ENCODE measurements at places on chromosomes 5 and 9. TPM values are rescaled to one million over a fixed set of nuclear protein-coding genes. Genes with fewer than 3 reads are reported as not detected.

The IL13 gene
- not detected for total RNA-seq

The EFNA5 gene
- 16.7 TPM for total RNA-seq

The SPINK7 gene
- not detected for total RNA-seq

The PCAT7 gene
- total RNA-seq: 13.1 TPM

The SLU7 gene
- total RNA-seq: 43.1 TPM

The TMOD1 gene
- total RNA-seq: 10.1 TPM

The SLC23A1 gene
- 0.48 TPM for total RNA-seq

The PRR16 gene
- total RNA-seq: not detected

The SH2D3C gene
- 2.6 TPM for total RNA-seq

The GMCL2 gene
- total RNA-seq: not detected

- no peak overlapping the region for H3K4me3 ChIP-seq
- H3K27ac ChIP-seq: peak overlapping the region; percentile 10
- no peaks in the 10 kb centered on the region for H3K36me3 ChIP-seq
- peaks cover 27% of the 10 kb centered on the region for H3K4me1 ChIP-seq
- no peak for DNase-seq
Measured at GRCh38 chr5:151003503-151003860, 16.9 kb upstream of the GPX3 start.

DNA sequence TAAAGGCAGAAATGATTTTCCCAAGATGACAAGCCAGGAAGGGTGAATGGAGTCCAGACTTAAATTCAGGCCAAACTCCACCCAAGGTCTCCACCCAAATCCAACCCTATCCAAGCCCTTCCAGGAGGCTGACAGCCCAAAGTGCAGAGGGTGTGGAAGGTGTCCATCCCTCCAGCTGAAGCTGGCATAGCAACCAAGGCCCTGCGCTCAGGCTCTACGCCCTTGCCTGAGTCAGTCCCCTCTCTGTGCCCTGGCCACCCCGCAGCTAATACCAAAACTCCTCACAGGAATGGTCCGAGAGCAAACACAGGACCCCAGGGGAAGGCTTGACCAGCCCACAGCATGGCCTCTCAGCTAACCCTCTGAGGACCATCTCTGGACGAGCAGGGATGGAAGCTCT is 2.1 kb downstream of the SEPTIN8 start:
- no peak for DNase-seq
- peaks cover 21% of the 10 kb centered on the region for H3K27me3 ChIP-seq
- H3K4me1 ChIP-seq: peaks cover 14% of the 10 kb centered on the region
- no peak overlapping the region for H3K27ac ChIP-seq
- H3K36me3 ChIP-seq: no peaks in the 10 kb centered on the region

DNA sequence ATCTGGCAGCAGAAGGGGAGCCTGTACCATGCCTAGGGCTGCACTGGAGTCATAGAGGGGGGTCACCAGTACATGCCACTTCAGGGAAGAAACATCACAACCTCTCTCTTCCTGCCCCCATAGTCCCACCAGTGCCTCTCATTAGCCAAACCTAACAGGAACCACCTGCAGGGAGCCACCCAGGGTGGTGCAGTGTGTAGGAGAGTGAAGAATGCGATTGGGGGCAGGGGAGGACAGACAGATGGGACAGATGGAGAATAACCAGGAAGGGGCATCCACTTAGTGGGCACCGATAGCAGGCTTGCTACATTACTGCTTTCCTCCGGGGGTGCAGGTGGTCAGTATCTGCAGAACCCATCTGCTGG is 19.2 kb downstream of the DAPK1 start:
- H3K27me3 ChIP-seq: no peaks in the 10 kb centered on the region
- H3K36me3 ChIP-seq: peaks cover 31% of the 10 kb centered on the region
- no peak for DNase-seq
- H3K27ac ChIP-seq: no peak overlapping the region
- H3K4me3 ChIP-seq: no peak overlapping the region

DNA sequence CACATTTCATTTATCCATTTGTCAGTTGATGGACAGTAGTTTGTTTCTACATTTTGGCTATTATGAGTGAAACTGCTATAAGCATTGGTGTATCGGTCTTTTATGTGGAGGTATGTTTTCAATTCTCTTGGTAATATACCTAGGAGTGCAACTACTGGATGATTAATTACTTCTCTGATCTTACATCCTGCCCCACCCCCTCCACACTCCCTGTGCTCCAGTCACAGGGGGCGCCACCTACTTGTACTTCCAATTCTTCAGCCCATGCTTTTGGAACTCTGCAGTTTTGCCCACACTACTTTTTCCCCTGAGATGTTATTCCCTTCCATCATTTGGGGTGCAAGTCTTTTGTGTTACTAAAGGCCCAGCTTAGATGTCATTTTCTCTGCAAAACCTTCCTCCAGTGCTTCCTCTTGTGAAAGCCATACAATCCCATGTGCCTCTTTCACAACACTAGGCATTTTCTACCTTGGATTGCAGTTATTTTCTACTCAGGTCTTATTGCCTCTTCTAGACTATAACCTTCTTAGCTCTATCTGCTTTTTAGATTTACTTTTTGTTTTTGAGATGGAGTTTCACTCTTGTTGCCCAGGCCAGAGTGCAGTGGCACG is 42.1 kb downstream of the SEC61B start:
- H3K4me1 ChIP-seq: no peaks in the 10 kb centered on the region
- no peaks in the 10 kb centered on the region for H3K36me3 ChIP-seq
- no peak for DNase-seq
- no peak overlapping the region for H3K4me3 ChIP-seq
- no peak overlapping the region for H3K27ac ChIP-seq

DNA sequence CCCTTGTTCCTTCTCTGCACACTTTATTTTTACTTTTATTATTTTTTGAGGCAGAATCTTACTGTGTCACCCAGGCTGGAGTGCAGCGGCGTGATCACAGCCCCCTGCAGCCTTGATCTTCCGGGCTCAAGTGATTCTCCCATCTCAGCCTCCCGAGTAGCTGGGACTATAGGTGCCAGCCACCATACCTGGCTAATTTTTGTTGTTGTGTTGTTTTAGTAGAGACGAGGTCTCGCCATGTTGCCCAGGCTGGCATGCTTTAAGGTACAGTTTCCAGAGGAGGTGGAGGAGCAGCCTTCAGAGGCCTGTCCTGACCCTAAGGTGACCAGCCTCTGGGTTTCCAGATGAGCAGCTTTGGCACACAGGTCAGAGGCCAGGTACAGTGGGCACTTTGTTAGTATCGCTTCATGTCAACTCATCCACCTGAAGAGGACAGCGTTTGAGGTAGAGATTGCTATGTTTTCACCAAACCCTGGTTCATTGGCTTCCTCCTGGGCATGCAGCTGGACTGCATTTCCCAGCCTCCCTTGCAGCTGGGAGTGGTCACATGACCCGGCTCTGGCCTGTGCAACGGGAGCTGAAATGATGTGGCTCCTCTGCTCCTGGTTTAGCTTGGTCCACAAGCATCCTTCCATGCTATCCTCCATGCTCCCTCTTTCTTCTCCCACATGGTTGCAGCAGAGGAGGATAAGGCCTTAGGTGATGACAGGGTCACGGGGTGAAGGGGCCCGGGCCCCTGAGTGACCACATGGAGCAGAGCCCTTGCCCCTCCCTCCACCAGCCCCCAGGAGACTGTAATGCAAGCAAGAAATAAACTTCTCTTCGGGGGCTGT is 139.3 kb upstream of the IER5L start:
- H3K27me3 ChIP-seq: no peaks in the 10 kb centered on the region
- H3K4me1 ChIP-seq: peaks cover 15% of the 10 kb centered on the region
- H3K36me3 ChIP-seq: no peaks in the 10 kb centered on the region
- no peak for DNase-seq
- no peak overlapping the region for H3K27ac ChIP-seq

DNA sequence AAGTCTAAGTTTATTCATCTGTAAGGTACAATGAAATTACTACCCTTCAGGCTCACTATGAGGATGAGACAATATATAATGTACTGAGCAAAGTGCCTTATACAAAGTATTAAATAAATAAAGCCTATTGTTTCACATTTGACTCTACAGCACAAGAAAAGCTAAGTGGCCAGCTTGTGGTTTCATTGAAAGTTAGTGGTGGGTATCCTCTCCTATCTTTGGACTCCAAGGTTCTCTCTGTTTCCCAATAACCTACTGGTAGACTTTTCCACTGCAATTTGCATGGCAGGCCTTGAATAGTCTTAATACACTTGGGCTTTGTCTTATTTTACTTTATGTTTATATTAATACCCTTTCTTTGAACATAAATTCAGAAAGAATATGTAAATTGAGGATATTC is 262.7 kb downstream of the DEPDC1B start:
- H3K4me3 ChIP-seq: no peak overlapping the region
- peaks cover 1% of the 10 kb centered on the region for H3K36me3 ChIP-seq
- no peaks in the 10 kb centered on the region for H3K27me3 ChIP-seq

DNA sequence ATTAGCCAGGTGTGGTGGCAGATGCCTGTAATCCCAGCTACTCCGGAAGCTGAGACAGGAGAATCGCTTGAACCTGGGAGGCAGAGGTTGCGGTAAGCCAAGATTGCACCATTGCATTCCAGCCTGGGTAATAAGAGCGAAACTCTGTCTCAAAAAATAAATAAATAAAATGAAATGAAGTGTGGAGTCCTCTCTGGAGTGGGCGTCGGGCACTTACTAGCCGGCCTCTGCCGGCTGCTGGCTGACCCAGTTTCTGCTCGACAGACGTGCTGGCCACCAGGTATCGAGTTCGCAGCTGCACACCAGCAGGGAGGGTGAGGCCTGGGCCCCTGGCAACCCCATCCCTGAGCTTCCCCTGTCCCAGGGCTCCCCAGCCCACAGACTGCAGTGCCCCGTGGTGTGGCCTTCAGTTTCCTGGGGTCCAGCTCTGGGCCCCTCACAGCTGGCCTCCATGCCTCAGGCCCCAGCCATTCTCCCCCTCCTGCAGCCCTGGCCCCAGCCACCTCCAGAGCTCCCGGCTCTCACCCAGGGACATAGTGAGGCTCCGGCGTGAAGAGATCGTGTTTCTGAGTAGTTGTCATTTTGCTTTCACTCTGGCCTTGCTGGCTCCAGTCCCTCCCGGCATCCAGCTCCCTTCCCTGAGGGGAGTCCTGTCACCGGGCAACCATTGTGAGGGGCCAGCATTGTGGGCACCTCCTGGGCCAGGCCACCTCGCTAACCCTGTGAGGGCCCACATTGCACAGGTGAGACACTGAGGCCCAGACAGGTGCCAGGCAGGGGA is 3.8 kb upstream of the STPG3 start:
- no peak overlapping the region for H3K4me3 ChIP-seq
- no peak overlapping the region for H3K27ac ChIP-seq
- H3K4me1 ChIP-seq: peaks cover 10% of the 10 kb centered on the region

GRCh38 chr5:126122942-126123341 is 300.3 kb upstream of the GRAMD2B start:
- no peak overlapping the region for H3K27ac ChIP-seq
- DNase-seq: no peak
- H3K4me3 ChIP-seq: no peak overlapping the region

DNA sequence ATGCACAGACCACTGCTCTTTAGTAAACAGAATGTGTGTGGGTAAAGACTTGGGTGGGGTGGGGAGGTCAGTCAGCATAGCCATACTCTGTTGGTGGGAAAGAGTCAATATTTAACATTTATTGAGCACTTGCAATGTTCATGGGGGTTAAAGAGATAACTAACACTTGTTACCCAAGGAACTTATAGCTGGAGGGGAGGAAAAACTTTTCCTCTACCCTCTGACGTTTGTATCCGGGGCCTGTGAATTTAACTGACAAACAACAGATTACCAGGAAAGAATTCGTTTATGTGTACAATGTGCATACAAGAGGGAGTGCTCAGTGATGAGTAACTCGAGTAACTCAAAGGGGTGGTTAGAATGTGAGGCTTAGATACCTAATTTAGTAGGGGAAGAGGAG is 6.8 kb upstream of the CLINT1 start:
- H3K27me3 ChIP-seq: no peaks in the 10 kb centered on the region
- no peak for DNase-seq
- no peak overlapping the region for H3K4me3 ChIP-seq
- no peaks in the 10 kb centered on the region for H3K36me3 ChIP-seq

GRCh38 chr9:122213589-122214413 is 15.0 kb downstream of the LHX6 start:
- H3K4me1 ChIP-seq: no peaks in the 10 kb centered on the region
- peaks cover 91% of the 10 kb centered on the region for H3K27me3 ChIP-seq
- DNase-seq: peak; percentile 73
- H3K4me3 ChIP-seq: peak overlapping the region; percentile 60
- H3K27ac ChIP-seq: no peak overlapping the region

GRCh38 chr5:164356790-164357189 is 851.4 kb downstream of the MAT2B start:
- DNase-seq: no peak
- H3K4me1 ChIP-seq: peaks cover 34% of the 10 kb centered on the region
- H3K27ac ChIP-seq: no peak overlapping the region
- no peaks in the 10 kb centered on the region for H3K27me3 ChIP-seq
- peaks cover 9% of the 10 kb centered on the region for H3K36me3 ChIP-seq

DNA sequence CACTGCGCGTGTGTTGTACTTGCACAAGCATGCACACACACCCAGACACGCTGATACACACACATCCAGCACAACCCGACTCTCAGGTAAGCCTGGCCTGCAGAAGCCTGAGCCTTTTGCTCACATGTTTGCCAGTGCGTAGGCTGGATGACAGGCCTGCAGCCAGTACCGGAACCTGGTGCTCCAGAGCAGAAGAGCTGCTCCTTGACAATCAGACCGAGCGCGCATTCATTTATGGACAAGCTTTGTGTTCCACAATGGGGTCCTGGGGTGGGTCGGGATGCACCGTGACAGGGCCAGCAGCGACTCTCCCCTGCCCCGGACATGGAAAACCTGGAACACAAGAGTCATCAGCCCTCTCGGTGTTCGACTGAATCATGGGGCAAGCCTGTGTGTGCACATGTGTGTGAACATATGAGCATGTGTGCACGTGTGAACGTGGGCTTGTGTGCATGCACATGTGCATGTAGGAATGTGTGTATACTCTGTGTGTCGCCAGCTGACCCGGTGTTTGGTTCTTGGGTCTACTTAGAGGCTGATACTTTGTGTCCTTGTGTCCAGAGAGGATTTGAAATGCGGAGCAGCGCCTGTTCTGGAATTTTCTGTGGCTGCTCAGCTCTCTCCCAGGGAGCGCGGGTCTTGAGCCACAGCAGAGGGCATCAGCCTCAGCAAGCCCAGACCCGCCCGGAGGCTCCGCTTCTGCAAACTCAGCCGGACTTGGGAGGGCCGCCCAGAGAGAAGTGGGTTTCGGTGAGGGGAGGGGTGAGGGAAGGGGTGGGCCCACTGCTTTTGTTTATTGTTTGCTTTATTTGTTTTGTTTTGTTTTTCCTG is 32.2 kb downstream of the IRX4 start:
- peaks cover 69% of the 10 kb centered on the region for H3K27me3 ChIP-seq
- DNase-seq: no peak
- no peak overlapping the region for H3K27ac ChIP-seq
- H3K36me3 ChIP-seq: no peaks in the 10 kb centered on the region
- H3K4me3 ChIP-seq: peak overlapping the region; percentile 61

GRCh38 chr5:112238473-112238872 is 180.6 kb downstream of the EPB41L4A start:
- H3K4me3 ChIP-seq: no peak overlapping the region
- H3K4me1 ChIP-seq: peaks cover 3% of the 10 kb centered on the region
- no peaks in the 10 kb centered on the region for H3K27me3 ChIP-seq

DNA sequence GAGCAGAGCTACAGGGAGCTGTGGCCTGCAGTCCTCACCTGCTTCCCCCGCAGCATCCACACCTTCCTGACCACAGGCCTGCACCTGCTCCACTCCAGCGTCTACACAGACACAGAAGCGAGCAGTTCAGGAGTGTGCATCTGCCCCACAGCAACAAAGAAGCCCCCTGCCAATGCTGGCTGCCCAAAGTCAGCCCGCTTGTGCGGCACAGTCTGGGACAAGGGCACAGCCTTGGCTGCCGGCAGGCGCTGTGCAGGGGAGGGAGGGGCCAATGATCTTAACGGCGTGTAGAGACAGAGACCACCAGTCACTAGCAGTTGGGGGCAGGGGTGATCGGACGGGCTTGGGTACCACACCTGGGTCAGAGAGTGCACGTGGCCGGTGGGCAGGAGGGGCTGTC is 6.6 kb downstream of the BRD9 start:
- no peaks in the 10 kb centered on the region for H3K27me3 ChIP-seq
- H3K27ac ChIP-seq: no peak overlapping the region
- peaks cover 26% of the 10 kb centered on the region for H3K36me3 ChIP-seq
- no peak for DNase-seq
